ENCODE measurements at places on chromosomes 4 and X. TPM values are rescaled to one million over a fixed set of nuclear protein-coding genes. Genes with fewer than 3 reads are reported as not detected.

- H3K4me3 ChIP-seq = no peak overlapping the region
- no peaks in the 10 kb centered on the region for H3K4me1 ChIP-seq
- no peak overlapping the region for H3K27ac ChIP-seq
- no peak for DNase-seq
These were observed 330.9 kb upstream of the PPP1R2C start for GRCh38 chrX:43108828-43109227.

GRCh38 chr4:31192341-31192740 lies 472.2 kb downstream of the PCDH7 start:
- H3K36me3 ChIP-seq = no peaks in the 10 kb centered on the region
- H3K27me3 ChIP-seq = no peaks in the 10 kb centered on the region
- no peak overlapping the region for H3K27ac ChIP-seq
- H3K4me1 ChIP-seq = no peaks in the 10 kb centered on the region

MAGEB17 gene
- not detected for total RNA-seq

DUSP21 gene
- total RNA-seq = not detected

ASMTL gene
- 30.4 TPM for total RNA-seq
